NCI-H1417 treated with DMSO at 0.1 percent for 48 hours (cell line): ENCODE measurements at places on chromosomes 2 and 18.

DNA sequence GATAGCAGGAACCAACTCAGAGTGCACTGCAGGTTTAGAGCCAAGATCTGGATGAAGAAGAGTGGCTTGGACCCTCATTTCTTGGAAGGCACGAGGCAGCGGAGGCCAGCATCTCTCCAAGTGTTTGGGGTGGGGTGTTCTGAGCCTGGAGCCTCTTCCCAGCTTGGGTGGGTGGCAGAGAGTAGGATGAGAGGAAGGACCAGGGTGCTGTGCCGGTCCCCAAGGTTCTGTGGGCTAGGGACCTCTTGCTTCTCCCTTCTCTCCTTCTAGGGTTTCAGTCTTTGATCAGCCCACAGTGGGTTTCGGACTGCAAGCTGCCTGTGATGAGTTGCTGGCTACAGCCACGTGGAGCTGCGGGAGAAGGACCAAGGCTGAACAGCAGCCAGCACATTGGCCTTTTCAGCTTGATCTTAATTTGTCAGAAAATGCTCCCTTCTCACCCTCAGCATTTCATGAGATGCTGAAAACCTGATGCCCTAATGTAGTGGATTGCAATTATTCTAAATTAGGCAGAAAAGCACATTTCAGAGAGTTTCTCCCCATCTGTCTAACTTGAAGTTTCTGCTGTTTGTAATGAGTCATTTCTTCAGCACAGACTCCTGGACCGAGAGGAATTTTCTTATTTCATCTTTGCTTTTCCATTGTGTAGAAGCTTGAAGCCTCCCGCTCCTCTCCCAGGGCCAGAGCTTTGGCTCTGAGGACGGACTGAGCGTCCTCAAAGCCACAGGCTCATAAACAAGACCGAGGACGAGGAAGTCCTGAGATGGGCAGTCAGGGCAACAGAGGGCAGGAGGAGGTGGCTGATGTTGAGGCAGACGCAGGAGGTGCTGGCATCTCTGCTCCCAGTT is 99.1 kb upstream of the HDAC4 start:
- no peak for DNase-seq

DNA sequence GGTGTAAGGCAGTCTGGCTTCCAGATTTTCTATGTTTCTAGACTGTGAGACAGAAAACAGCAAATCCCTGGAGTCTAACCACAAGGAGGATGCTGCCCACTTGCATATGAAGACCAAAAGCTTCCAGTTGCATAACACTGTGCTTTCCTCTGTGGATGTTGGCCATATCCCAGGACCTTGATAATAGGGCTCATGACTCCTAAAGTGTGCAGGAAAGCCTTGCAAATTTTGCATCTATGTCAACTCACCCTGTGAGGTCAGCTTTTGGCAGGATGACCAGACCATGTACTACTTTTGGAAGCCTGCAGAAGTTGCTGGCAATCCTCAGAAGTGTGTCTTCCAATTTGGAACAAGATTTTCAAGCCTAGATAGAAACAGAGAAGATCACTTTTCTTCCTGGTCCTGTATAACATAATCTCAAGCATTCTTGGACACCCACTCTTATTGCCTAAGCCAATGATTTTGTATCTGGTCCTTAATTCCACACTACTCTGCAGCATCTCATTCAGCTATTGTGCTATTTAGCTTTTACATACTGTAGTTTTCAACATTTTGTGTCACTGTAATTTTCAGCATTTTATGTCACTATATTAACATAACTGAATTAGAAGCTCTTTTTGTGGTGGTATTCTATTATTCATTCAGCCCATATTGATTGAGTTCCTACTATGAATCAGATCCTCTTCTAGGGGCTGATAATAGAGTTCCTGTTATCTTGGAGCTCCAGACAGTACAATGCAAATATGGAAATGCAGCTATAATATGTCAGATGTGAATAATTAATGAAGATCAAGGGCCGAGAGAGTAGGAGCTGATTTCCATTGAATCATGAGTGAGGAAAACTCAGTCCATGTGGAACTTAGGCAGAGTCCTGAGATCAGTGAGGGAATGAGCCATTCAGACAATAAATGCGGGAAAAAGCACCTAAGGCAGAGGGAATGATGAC is 85.3 kb upstream of the RAB27B start:
- no peak for DNase-seq

GRCh38 chr2:180871649-180872048 is 108.8 kb upstream of the UBE2E3 start:
- no peak for DNase-seq

GRCh38 chr2:105144941-105145300 is 96.6 kb upstream of the GPR45 start:
- no peak for DNase-seq
